GM12891 (cell line): ENCODE measurements at places on chromosomes 5 and 9.
A peak's percentile ranks its signal among the peaks of the same experiment; 100 is the strongest.

GRCh38 chr9:137502008-137502911, 43.1 kb upstream of the NSMF start:
- peak; percentile 72 for DNase-seq

- DNase-seq = no peak
These were observed 52.3 kb downstream of the UGCG start for GRCh38 chr9:111948951-111949350.

- no peak for DNase-seq
These were observed 82.5 kb downstream of the LRRC70 start for GRCh38 chr5:62661126-62661525.

GRCh38 chr5:69217151-69217511, 17.6 kb upstream of the CDK7 start:
- DNase-seq = no peak

- no peak for DNase-seq
These were observed 37.6 kb upstream of the CAST start for GRCh38 chr5:96624596-96624995.

- DNase-seq = no peak
These were observed 4.8 kb upstream of the GPR150 start for GRCh38 chr5:95615164-95615467.

DNA sequence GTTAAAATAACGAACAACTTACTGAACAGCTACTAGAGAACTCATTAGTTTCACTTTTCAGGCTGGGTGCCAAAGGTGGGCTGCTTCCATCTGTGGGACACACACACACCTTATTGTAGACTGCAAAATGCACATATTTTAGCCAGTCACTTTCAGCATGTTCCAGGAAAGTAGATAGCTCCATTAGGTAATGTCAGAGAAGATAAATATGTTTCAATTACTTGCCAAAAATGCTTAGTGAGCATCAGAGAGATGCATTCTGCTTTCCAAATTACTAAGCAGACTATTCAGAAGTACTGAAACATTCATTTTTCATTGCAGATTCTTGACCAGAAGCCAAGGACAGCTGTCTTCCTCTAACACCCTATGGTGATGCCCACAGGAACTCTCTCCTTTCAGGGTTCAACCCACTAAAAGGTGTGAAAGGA, 56.2 kb upstream of the APC start:
- DNase-seq = no peak

DNA sequence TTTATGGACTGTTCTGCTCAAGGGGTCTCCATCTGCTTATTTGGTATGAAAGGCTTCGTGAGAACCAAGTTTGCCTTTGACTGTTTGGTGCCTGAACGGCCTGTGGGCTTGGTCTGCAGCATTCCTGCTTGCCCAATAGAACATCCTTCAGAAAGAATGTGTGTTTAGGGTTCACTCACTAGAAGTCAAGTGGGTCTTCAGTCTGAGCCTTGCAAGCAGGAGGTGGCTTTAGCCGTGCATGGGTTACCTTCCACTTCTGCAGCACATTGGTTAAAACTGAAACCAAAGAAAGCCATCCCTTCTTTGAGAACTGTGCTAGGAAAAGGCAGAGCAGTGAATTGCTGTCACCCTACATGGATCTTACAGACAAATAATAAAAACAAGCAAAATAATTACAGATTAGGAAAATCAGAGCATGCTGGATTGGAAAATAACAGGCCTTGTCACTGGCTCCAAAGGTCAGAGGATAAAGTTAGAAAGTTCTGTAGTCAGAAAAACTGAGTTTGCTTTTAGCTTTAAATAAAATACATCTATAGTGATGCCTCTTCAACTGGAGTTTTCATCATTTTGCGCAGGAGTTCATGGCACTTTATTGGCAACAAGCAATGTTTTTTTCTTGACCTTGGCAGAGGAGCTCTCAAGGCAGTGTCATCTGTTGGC, 16.6 kb downstream of the WWC1 start:
- DNase-seq = no peak

- DNase-seq = peak; percentile 50
These were observed 16.7 kb upstream of the MTMR12 start for GRCh38 chr5:32329395-32329834.

- no peak for DNase-seq
These were observed 157.4 kb downstream of the CAAP1 start for GRCh38 chr9:26735160-26735559.

- no peak for DNase-seq
These were observed 268.6 kb upstream of the MVB12B start for GRCh38 chr9:126058011-126058531.

DNA sequence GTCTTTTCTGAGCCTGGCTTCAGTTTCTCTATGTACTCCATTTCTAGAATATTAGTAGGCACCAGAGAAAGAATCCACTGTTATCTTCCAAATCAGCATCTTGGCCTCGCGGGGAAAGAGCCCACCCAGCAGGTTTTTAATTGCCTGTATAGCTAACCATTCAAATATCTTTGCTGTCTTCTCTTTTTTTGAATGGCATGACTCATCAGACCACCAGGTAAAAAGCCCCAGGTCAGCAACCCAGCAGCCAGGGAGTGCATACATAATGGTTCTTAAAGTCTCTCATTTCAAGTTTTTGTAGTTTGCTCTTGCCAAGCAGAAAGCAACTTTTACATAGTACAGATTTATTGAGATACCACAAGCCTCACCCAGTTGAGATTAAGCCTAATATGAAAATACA, 50.7 kb downstream of the TMEM167A start:
- DNase-seq = no peak

DNA sequence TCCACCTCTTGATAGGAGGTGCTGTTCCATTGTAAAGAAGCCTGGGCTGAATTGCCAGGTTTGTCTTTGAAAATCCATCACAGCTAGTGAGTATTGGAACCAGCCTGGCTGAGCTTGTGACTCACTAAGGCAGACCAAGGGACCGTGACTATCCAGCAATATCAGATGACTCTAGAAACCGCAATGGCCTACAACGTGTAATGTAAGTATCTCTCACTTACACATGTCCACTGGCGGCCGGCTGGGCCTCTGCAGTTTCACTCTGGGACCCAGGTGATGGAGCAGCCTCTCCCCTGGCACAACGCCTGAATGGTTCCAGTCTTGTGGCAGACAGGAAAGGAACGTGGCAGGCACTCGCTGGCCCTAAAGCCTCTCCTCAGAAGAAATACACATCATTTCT, 3.1 kb upstream of the HRH2 start:
- DNase-seq = no peak

GRCh38 chr5:167479779-167480178, 811.7 kb upstream of the WWC1 start:
- no peak for DNase-seq

- no peak for DNase-seq
These were observed 12.1 kb downstream of the MTRR start for GRCh38 chr5:7881091-7881490.

GRCh38 chr5:174531782-174532191, 192.6 kb upstream of the MSX2 start:
- no peak for DNase-seq

DNA sequence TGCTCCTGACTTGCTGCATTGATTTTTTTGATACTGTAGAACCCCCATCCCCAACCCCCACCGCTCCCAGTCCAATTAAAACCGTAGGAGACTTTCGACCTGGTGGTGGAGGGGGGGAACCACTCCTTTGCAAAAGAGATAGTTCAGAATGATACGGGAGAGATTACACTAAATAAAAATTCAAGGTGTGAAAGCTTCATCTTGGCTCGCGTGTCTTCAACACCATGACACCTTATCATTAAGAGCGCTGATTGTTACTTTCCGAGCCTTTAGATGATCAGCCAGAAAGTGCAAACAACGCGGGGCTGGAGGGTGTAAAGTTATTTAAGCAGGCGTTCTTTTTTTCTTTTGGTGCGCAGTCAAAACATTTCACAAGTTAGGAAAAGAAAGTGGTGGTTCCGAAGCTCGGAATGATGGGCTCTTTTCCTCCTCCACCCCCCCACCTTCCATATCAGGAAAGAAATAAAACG, 1.3 kb upstream of the ZNF462 start:
- DNase-seq = no peak

- DNase-seq = peak; percentile 24
These were observed 724 bp downstream of the MACROH2A1 start for GRCh38 chr5:135398160-135398854.

- no peak for DNase-seq
These were observed 223.8 kb downstream of the CEMIP2 start for GRCh38 chr9:71544464-71544863.

GRCh38 chr9:68727636-68728035, 22.6 kb downstream of the PIP5K1B start:
- no peak for DNase-seq

GRCh38 chr9:137951597-137952490, 74.3 kb downstream of the CACNA1B start:
- DNase-seq = no peak

GRCh38 chr9:15935661-15936305, 382.9 kb downstream of the CCDC171 start:
- no peak for DNase-seq

DNA sequence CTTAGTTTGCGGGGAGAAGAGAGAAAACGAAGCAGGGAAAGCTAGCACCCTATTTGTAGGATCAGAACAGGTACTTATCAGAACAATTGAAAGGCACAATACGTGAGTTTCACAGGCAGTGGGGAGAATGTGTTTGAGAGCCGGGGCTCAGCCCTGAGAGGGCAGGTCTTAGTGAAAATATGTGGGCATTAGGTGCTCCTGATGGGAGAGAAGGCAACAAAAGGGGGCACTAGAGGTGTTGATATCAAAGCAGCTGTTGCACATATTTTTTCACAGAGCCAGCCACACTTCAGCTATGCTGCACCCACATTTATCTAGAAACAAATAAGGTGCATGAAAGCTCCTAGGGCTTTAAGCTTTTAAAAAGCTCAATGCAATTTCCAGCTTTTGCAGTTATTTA, 99.7 kb upstream of the MAN2A1 start:
- DNase-seq = no peak

GRCh38 chr9:37906312-37907239, 2.6 kb upstream of the SLC25A51 start:
- no peak for DNase-seq

DNA sequence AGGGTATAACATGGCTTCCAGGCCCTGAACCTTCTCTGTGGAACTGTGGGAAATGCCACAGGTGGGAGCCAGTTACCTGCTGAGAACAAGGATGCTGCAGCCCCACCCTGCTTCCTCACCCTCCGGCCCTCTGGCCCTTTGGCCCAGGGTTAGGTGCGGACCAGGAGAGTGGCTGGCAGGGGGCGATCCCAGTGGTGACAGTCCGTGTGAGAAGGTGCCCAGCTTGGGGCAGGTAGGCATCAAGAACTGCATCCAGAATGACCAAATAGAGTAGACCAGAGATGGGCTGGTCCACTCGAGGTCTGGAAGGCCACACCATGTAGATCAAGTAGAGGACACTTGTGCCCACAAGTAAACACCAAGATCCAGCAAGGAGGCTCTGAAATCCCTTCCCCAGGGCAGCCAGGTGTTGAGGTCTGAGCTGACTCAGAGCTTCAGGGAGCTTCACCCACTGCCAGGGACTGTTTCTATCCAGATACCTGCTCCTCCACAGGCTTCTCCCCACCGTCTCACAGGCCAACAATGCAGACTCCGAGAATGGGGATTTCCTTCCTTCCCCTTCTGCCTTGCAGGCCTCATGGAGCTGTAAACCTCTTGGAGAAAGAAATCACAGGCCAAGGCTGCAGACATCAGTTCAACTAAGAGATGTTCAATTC, 61.4 kb upstream of the ZSWIM6 start:
- DNase-seq = no peak

DNA sequence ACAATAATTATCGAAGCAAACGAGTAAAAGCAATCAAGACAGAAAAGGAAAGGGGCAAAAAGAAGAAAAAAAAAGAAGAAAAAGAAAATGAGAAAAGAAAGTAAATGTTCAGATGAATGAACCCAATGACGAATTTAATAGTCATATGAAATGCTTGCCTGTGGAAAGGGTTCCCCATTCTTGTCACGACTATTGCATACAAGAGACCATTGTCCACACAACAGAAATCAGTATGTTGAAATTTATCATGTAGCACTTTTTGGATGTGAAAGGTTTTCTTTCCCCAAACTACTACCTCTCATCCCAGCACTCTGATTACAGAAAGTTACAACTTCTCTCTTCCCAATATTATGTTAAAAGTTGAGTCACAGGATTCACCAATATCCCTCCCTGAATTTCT, 162.4 kb downstream of the ZDHHC21 start:
- no peak for DNase-seq

DNA sequence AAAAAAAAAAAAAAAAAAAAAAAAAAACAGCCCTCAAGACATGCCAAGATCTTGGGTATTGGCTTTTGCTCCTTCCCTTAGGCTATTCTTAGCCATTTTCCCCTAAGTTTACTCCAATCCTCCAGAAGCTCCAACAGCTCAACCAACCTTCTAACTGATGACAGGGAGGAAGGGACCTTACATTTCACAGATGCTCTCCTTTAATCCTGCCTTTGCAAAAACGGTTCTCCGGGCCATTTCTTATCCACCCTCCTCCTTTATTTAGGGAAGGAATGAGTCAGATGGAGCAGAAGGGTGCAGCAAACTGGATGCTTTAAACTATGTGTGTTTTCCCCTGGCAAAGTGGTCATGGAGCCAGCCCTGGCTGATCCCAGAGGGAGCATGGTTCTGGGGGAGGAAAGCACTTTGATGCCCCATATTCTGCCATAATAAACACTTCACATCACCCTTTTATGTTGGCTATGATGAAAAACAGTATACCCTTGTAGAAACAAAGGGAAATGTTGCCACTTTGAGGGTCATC, 369.4 kb upstream of the DMAC1 start:
- no peak for DNase-seq

DNA sequence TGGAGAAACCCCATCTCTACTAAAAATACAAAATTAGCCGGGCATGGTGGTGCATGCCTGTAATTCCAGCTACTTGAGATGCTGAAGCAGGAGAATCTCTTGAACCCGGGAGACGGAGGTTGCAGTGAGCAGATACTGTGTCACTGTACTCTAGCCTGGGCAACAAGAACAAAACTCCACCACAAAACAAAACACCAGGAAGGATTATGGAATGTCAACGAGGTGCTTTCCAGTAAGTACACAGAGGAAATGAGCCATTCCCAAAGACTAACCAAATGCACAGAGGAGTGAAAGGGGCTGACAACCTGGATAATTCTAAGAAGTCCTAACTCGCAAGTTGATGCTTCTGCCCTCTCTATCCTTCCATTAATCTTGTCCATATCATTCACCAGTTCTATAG, 126.1 kb upstream of the RETREG1 start:
- DNase-seq = no peak

- no peak for DNase-seq
These were observed 94.1 kb upstream of the CACNA1B start for GRCh38 chr9:137783521-137783920.

DNA sequence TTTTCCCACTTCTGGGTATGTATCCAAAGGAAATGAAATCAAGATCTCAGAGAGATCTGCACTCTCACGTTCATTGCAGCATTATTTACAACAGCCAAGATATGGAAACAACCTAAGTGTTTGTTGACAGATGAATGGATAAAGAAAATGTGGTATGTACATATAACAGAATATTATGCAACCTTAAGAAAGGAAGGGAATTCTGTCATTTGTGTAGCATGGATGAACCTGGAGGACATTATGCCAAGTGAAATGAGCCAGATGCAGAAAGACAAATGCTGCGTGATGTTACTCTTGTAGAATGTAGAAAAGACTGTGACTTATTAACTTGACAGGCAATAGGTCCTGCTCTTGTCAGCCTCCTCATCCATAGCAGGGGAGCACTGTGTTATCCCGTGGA, 31.4 kb downstream of the PPARGC1B start:
- no peak for DNase-seq
